Activated T-cell treated with anti-CD3 and anti-CD28 coated beads, Interleukin-2, amount 50 U/mL, for 4 hours (primary cell): ENCODE measurements at places on chromosomes 3 and 15. TPM values are rescaled to one million over a fixed set of nuclear protein-coding genes. Genes with fewer than 3 reads are reported as not detected.

DNA sequence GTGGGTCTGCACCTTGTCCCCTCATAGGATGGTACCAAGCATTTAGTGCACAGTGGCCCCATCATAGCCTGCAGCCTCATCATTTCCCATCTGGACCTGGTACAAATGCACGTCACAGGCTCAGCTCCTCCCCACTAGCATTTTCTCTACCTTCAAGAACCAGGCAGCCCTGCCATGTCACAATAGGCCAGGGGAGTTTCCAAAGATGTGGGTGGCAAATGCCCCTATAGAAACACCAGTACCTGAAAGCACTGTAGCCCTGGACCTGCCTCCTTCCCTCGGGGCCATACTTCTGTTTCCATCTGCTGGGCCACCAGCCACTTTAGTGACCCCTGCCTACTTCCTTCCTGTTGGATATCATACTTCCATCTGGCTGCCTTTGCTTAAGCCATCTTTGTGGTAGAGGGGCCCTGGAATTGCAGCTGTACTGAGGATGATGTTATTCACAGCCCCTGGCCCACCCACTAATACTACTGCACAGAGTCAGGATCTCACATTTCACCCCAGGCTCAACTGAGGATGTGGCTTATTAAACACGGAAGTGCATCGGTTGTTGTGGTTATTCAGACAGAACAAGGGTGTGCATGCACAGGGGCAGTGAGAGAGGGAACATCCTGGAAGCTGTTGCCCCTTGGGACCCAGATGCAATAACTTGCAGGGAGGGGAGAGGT, 3.8 kb downstream of the TCTA start:
- DNase-seq = peak; percentile 58

- no peak for DNase-seq
Measured at GRCh38 chr15:35458176-35458856, 87.6 kb downstream of the DPH6 start.

GRCh38 chr3:106367496-106367895, 498.7 kb upstream of the CBLB start:
- no peak for DNase-seq

DNA sequence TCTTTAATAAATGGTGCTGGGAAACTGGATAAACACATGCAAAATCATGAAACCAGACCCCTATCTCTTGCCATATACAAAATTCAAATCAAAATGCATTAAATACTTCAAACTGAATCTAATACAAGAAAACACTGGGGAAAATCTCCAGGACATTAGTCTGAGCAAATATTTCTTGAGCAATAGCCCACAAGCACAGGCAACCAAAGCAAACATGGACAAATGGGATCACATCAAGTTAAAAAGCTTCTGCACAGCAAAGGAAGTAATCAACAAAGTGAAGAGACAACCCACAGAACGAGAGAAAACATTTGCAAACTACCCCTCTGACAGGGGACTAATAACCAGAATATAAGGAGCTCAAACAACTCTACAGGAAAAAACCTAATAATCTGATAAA, 6.3 kb downstream of the ANKRD28 start:
- no peak for DNase-seq

- no peak for DNase-seq
Measured at GRCh38 chr3:171847133-171847532, 4.0 kb downstream of the TMEM212 start.

DNA sequence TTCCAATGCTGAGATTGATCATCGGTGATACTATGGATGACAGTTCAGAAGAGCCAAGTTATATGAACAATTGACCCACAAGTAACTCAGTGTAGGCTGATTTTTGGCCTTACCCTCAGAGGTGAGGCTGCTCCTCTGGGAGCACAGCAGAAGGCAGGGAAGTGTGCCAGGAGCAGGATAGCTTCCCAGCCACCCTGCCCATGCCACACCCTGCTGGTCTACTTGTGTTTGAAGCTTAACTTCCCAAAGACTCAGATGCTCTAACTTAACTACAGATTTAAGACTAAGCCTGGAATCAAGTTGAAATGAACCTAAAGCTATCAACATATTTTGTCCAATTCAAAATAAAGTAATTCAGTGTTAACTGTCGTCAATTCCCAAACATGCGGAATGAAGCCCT, 77.5 kb downstream of the BOC start:
- no peak for DNase-seq

DNA sequence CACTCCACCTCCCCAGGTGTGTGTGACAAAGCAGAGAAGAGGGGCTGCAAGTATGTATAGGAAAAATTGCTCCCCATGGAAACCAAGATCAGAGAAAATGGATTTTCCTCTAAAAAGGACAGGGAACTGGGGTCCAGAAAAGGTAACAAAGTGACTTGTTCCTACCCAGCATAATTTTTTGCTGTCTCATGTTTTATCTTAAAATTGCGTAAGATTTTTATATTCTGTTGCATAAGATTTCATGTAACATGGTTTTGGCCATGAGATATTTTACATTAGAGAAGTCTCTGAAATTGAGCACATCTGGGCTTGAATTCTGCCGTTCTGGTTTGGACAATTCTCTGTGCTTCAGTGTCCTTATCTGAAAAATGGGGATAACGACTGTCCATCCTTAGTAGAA, 335.7 kb upstream of the RORA start:
- no peak for DNase-seq

DNA sequence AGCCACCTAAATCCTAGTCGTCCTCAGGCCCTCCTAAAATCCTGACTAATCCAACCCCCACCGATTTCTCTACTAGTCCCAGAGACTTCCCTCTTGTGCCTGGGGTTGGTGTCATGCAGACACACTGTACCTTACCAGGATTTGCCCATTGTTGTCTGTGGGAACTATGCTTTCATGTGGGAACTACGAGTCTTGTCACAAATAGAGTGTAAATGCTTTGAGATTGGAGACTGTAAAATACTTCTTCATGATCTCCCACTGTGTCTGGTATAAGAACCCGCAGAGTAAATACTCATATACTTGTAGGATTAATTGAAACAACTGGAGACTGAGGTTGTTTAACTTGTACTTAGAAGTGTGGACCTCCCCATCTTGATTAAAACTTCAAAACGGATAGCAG, 11.2 kb downstream of the B3GNT5 start:
- DNase-seq = no peak

DNA sequence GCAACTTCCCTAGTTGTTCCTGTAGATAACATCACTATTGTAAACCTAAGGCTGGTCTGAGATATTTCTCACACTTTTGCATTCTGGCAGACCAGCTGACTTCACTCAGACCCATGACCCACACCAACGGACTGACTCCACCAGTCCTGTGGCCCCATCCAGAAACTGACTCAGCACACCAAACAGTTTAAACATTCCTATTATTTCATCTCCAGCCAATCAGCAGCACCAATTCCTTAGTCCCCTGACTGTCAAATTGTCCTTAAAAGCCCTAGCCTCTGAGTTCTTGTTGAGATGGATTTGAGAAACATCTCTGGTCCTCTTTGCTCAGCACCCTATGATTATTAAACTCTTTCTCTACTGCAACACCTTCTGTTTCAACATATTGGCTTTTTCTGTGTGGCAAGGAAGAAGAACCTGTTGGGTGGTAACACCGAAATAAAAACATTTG, 12.2 kb upstream of the IDH2 start:
- DNase-seq = no peak

- DNase-seq = peak; percentile 87
Measured at GRCh38 chr3:134485075-134485717, 589 bp downstream of the ANAPC13 start.

- no peak for DNase-seq
Measured at GRCh38 chr3:145070795-145071194, 1090.2 kb downstream of the PLOD2 start.

GRCh38 chr15:26870346-26870745, 3.5 kb downstream of the GABRA5 start:
- DNase-seq = no peak

GRCh38 chr3:171454041-171454440, 6.2 kb downstream of the TNIK start:
- no peak for DNase-seq

DNA sequence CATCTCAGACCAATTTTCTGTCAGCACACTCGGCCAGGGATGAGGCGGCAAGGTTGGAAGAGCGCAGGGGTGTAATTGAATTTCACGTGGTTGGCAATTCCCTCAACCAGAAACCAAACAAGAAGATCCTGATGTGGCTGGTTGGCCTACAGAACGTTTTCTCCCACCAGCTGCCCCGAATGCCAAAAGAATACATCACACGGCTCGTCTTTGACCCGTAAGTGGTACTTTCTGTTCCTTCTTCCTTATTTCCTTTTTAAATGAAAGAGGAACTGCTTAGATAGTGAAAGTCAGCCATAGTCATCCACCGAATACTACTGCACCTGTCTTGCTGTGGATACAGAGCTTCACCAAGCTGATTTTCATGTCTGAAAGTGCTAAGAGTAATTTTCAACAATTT, 60.1 kb downstream of the SGO1 start:
- no peak for DNase-seq

- DNase-seq = no peak
Measured at GRCh38 chr3:129268396-129268795, 10.3 kb upstream of the HMCES start.

PXYLP1 gene
- 6.0 TPM for total RNA-seq

ROPN1 gene
- not detected for total RNA-seq

TSEN2 gene
- total RNA-seq = 30.6 TPM

SHC4 gene
- total RNA-seq = 1.7 TPM

FGF7 gene
- total RNA-seq = not detected

ANKUB1 gene
- not detected for total RNA-seq
